ENCODE measurements at places on chromosomes 5 and 9. TPM values are rescaled to one million over a fixed set of nuclear protein-coding genes. Genes with fewer than 3 reads are reported as not detected.

The GABRG2 gene
- total RNA-seq, result not detected

The PTPRD gene
- total RNA-seq, result 0.66 TPM

The GFI1B gene
- total RNA-seq, result not detected

The C9orf40 gene
- 4.6 TPM for total RNA-seq

The GLRA1 gene
- not detected for total RNA-seq

The HEMGN gene
- total RNA-seq, result 0.71 TPM

The TBCA gene
- total RNA-seq, result 128 TPM

The CAMLG gene
- total RNA-seq, result 44.9 TPM

The PLPP7 gene
- 131 TPM for total RNA-seq

The SPINK5 gene
- total RNA-seq, result 0.41 TPM

The PCDHGC3 gene
- total RNA-seq, result 25.2 TPM

DNA sequence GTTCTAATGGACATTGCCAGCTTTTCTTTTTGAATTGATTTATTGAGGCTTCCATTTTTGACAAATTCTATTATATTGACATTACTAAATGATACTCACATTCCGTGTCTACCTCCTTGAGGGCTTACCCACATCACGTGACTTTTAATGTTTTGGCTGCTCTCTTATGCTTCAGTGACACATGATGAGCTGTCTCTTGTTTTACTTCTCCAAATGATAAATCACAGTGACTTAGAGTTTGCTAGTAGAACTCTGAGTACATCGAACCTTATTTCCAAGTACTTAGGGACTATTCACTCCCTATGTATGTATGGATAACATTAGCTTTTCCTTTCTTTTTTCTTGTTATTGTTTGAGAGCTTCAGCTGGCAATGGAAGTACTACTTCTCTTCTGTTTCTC is 169.8 kb upstream of the KCNN2 start:
- H3K27ac ChIP-seq, result no peak overlapping the region
- DNase-seq, result no peak
- H3K4me3 ChIP-seq, result no peak overlapping the region
- H3K27me3 ChIP-seq, result no peaks in the 10 kb centered on the region
- no peaks in the 10 kb centered on the region for H3K4me1 ChIP-seq

- no peaks in the 10 kb centered on the region for H3K27me3 ChIP-seq
- H3K27ac ChIP-seq, result peak overlapping the region; percentile 27
- no peak for DNase-seq
These were observed 169.0 kb downstream of the CDK5RAP2 start for GRCh38 chr9:120410925-120411501.

- no peaks in the 10 kb centered on the region for H3K36me3 ChIP-seq
- no peak overlapping the region for H3K27ac ChIP-seq
- H3K4me3 ChIP-seq, result no peak overlapping the region
- no peaks in the 10 kb centered on the region for H3K4me1 ChIP-seq
- H3K27me3 ChIP-seq, result no peaks in the 10 kb centered on the region
These were observed 55.7 kb downstream of the SUSD1 start for GRCh38 chr9:112119225-112120029.

DNA sequence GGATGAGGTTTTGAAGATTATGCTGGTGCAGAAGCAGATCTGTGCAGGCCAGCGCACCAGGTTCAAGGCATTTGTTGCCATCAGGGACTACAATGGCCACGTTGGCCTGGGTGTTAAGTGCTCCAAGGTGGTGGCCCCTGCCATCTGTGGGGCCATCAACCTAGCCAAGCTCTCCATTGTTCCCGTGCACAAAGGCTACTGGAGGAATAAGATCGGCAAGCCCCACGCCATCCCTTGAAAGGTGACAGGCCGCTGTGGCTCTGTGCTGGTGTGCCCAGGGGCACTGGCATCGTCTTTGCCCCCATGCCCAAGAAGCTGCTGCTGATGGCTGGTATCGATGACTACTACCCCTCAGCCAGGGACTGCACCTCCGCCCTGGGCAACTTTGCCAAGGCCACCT is 142.5 kb downstream of the SPATA31D1 start:
- no peaks in the 10 kb centered on the region for H3K36me3 ChIP-seq
- no peak for DNase-seq
- H3K27me3 ChIP-seq, result no peaks in the 10 kb centered on the region
- H3K4me1 ChIP-seq, result no peaks in the 10 kb centered on the region
- no peak overlapping the region for H3K27ac ChIP-seq
- H3K4me3 ChIP-seq, result no peak overlapping the region

GRCh38 chr9:6614489-6614888 is 31.0 kb downstream of the GLDC start:
- no peaks in the 10 kb centered on the region for H3K36me3 ChIP-seq
- no peak for DNase-seq
- H3K27ac ChIP-seq, result no peak overlapping the region
- H3K4me1 ChIP-seq, result no peaks in the 10 kb centered on the region
- H3K27me3 ChIP-seq, result no peaks in the 10 kb centered on the region

- no peaks in the 10 kb centered on the region for H3K27me3 ChIP-seq
- no peaks in the 10 kb centered on the region for H3K4me1 ChIP-seq
- no peaks in the 10 kb centered on the region for H3K36me3 ChIP-seq
- no peak overlapping the region for H3K27ac ChIP-seq
- no peak for DNase-seq
- H3K4me3 ChIP-seq, result no peak overlapping the region
These were observed 40.8 kb downstream of the CSF2 start for GRCh38 chr5:132114150-132115121.

DNA sequence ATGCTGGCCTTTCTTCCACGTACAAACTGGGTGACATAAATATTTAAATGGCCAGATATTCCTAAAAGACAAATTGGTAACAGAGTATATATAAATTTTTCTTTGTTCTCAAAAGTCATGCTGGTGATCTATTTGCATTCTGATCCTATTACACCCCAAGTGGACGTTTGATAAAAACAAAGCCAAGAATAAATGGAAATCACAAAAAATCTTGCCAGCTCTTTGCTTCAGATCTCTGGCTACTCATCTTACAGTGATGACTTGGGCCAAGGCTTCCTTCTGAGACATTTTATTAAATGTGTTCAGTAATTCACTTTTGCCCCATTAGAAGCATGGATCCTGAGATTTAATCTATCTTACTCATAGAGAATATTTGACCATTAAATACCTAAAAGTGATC is 444.3 kb upstream of the PIK3R1 start:
- DNase-seq, result no peak
- H3K27me3 ChIP-seq, result no peaks in the 10 kb centered on the region
- H3K36me3 ChIP-seq, result no peaks in the 10 kb centered on the region
- peak overlapping the region; percentile 8 for H3K4me3 ChIP-seq
- H3K27ac ChIP-seq, result peak overlapping the region; percentile 71

- H3K4me3 ChIP-seq, result no peak overlapping the region
- H3K4me1 ChIP-seq, result peaks cover 15% of the 10 kb centered on the region
- H3K27me3 ChIP-seq, result no peaks in the 10 kb centered on the region
- no peak overlapping the region for H3K27ac ChIP-seq
- no peak for DNase-seq
These were observed 24.5 kb upstream of the WDR38 start for GRCh38 chr9:124828489-124829333.

DNA sequence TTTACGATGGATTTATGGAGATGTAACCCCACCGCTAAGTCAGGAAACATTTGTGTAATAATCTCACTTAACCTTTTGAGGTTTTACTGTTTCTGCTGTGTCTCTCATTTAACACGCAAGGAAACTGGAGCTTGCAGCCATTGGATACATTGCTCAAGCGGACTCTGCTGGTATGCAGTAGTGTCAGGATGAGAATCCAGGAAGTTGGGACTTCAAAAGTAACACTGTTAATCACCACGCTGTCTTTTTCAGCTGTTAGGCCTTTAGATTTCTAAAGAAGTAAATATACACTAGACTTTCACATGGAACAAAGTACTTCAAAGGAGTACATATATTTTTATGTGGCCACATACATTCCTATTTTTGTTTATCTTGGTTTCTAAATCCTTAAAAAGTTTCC is 114.7 kb downstream of the LPAR1 start:
- no peaks in the 10 kb centered on the region for H3K36me3 ChIP-seq
- no peak for DNase-seq
- no peaks in the 10 kb centered on the region for H3K27me3 ChIP-seq
- H3K4me1 ChIP-seq, result no peaks in the 10 kb centered on the region
- H3K4me3 ChIP-seq, result no peak overlapping the region

GRCh38 chr9:87810008-87810407 is 72.7 kb upstream of the SPATA31E1 start:
- no peaks in the 10 kb centered on the region for H3K4me1 ChIP-seq
- H3K27me3 ChIP-seq, result peaks cover 12% of the 10 kb centered on the region
- DNase-seq, result no peak
- H3K36me3 ChIP-seq, result no peaks in the 10 kb centered on the region
- no peak overlapping the region for H3K27ac ChIP-seq

DNA sequence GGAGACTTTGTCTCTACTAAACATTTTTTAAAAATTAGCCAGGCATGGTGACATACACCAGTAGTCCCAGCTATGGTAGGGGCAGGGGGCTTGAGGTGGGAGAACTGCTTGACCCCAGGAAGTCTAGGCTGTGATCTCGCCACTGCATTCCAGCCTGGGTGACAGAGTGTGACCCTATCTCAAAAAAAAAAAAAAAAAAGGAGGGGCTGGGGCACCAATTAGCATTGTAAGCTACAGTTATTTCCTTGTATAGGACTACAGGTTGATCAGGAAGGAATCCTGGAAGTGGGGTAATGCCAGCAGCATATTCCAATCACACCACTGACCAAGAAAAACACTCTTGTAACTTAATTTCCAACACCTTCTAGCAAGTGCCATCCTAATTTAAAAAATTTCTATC is 32.1 kb downstream of the PWWP2A start:
- DNase-seq, result no peak
- no peak overlapping the region for H3K4me3 ChIP-seq
- H3K4me1 ChIP-seq, result no peaks in the 10 kb centered on the region
- H3K27ac ChIP-seq, result no peak overlapping the region
- no peaks in the 10 kb centered on the region for H3K27me3 ChIP-seq

DNA sequence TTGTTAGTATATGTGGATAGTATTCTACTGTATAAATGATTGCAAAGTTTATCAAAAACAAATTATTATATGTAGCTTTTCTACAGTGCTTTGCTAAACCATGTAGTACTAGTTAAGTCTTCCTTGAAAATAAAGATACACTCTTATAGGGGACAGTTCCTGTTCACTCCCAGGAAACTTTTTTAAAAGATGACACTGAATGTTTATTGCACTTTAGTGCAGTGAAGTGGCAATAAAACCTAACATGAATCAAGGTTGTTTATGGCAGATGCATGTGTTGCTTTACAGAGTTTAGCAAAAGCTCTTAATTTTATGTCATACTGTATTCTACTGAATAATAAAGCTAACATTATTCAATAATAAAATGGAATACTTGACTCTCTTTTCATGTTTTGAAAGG is 51.7 kb downstream of the GABRA1 start:
- no peak overlapping the region for H3K27ac ChIP-seq
- H3K36me3 ChIP-seq, result no peaks in the 10 kb centered on the region
- no peaks in the 10 kb centered on the region for H3K4me1 ChIP-seq
- no peak overlapping the region for H3K4me3 ChIP-seq

DNA sequence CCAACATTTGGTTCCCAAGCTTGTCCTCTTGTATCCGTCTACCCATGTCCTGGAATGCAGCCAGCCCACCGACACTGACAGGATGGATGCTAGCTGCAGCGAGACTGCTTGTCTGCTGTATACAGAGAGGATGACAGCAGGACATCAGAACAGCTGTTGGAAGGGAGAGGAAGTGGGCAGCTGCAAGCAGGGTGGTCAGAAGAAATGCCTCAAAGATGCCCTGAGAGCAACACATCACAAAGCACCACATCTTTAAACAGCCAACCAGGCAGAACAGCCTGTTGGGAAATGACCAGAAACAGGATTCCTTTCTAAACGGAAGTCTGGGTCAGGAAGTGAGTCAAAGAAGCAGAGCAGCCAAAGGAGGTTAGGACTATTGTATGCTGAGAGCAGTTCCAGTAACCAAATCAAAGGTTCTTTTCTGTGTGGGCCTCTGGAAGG is 219.1 kb downstream of the NDUFS4 start:
- no peaks in the 10 kb centered on the region for H3K4me1 ChIP-seq
- H3K36me3 ChIP-seq, result no peaks in the 10 kb centered on the region

DNA sequence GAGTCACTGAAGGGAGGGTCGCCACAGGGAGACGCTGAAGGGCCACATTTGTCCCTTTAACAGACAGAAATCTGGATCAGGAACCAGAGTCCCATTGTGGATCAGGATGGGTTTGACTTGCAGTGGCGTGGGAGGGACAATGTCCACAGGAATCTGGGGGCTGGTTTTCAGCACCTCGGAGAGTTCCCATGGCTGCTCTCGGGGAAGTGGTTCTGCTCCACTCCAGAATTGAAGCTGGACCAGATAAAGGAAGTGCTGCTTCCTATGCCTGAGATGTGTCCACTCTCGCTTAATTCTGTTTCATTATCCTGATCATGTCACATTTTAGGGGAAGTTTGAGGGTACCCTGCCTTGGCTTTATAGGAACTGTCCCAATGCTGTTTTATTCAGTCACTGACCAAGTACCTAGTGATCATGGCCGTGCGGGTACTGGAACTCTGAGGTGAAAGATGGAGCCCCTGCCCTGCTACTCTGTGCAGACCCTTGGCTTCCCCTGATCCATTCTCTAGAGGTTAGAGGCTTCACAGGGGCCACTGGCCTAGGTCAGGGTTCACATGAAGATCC is 28.7 kb downstream of the ENHO start:
- no peaks in the 10 kb centered on the region for H3K36me3 ChIP-seq
- no peak overlapping the region for H3K4me3 ChIP-seq
- H3K27ac ChIP-seq, result no peak overlapping the region

DNA sequence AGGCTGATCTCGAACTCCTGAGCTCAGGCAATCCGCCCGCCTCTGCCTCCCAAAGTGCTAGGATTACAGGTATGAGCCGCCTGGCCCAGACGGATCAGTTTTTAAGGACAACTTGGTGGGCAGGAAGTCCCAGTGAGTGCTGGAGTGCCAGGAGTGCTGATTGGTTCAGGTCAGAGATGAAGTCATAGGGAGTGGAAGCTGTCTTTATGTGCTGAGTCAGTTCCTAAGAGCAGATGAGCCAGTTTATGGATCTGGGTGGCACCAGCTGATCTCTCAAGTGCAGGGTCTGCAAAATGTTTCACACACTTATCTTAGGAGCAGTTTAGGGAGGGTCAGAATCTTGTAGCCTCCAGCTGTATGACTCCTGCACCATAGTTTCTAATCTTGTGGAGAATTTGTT is 292.1 kb upstream of the ELAVL2 start:
- H3K36me3 ChIP-seq, result no peaks in the 10 kb centered on the region
- no peak for DNase-seq
- no peak overlapping the region for H3K4me3 ChIP-seq
- H3K27ac ChIP-seq, result no peak overlapping the region
- H3K27me3 ChIP-seq, result no peaks in the 10 kb centered on the region
- H3K4me1 ChIP-seq, result no peaks in the 10 kb centered on the region

DNA sequence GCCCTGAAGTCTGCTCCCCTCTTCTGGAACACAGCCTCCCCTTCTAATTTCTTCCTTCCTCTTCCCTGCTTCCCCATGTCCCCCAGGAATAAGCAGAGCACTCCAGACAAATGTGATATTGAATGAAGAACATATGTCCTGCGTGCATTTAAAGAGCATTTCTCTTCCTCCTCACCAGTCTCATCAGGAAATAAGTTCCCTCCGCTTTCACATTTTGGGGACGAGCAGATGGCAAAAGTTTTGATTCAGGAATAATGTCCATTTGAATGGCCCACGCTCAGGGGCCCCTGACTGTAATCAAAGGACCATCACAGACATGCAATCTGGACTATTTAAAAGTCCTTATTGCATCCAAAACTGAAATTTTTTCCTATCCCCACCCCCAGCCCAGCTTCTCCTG is 316.1 kb downstream of the CDK5RAP2 start:
- no peaks in the 10 kb centered on the region for H3K36me3 ChIP-seq
- DNase-seq, result no peak
- peaks cover 16% of the 10 kb centered on the region for H3K4me1 ChIP-seq
- no peak overlapping the region for H3K27ac ChIP-seq
- no peak overlapping the region for H3K4me3 ChIP-seq
